MG63 (cell line): ENCODE measurements at places on chromosomes 3 and 15. TPM values are rescaled to one million over a fixed set of nuclear protein-coding genes. Genes with fewer than 3 reads are reported as not detected.

CLDN16 gene
- total RNA-seq, result not detected in 2 replicates

MESP1 gene
- total RNA-seq, result 2.2 and 8.9 TPM in 2 replicates

GOLGA6L9 gene
- total RNA-seq, result 1.3 TPM in 1 of 2 replicates, not detected in the other

LDHAL6B gene
- total RNA-seq, result not detected in 2 replicates

SAMMSON gene
- not detected in 2 replicates for total RNA-seq

PLSCR5 gene
- total RNA-seq, result not detected in 2 replicates

CYP8B1 gene
- total RNA-seq, result not detected in 2 replicates

TRPM1 gene
- not detected in 2 replicates for total RNA-seq

- DNase-seq, result no peak
These were observed 58.0 kb downstream of the CHD2 start for GRCh38 chr15:92958105-92958504.

GRCh38 chr15:77023576-77024272 is 28.8 kb downstream of the PSTPIP1 start:
- no peak for DNase-seq

DNA sequence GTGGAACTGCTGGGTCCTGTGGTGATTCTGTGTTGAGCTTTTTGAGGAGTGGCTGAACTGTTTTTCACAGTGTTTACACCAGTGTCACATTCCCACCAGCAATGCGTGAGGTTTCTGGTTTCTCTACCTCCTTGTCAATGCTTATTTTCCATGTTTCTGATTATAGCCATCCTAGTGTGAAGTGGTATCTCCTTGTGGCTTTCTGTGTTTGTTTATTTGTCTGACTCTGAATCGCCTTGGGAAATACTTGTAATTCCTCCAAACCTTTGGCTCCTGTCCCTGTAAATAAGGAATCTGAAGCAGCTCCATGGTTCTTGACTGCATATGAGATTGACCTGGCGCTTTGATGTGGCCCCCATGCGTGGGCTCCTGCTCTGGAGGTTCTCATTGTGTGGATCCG is 20.6 kb downstream of the FAN1 start:
- DNase-seq, result no peak

DNA sequence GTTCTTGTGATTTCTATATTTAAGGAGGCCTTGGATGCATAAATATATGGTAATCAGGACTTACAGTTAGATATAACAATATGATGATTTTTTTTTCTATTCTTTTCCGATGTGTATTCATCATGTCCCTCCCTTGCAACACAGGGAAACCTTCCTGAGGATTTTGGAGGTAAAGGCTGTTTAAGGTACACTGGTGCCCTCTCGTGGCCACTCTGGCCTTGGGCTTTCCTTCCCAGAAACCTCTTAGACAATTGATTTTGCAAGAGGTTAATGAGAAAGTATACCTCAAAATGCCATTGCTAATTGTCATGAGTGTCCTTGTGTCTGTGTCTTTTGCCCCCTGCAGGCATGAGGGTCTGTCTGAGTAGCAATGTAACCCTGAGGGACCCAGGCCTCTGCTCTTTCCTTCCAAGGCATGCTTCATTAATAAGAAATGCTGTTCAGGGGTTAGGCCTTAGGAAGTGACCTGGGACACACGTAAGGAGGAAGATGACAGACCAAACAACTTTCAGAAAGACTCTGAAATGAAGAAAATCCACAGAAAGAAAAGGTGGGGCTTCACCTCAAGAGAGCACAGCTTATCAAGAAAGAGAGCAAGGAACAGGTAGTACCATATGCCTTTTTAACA is 70.3 kb upstream of the PPP2R3A start:
- DNase-seq, result peak; percentile 49

GRCh38 chr15:100944986-100945385 is 25.8 kb downstream of the LRRK1 start:
- no peak for DNase-seq

- DNase-seq, result no peak
These were observed 17.1 kb downstream of the LMOD3 start for GRCh38 chr3:69105320-69105719.

GRCh38 chr3:29065211-29065785 is 215.6 kb upstream of the RBMS3 start:
- peak; percentile 92 for DNase-seq

GRCh38 chr3:150124142-150124541 is 153.4 kb upstream of the PFN2 start:
- no peak for DNase-seq

GRCh38 chr15:98737159-98737558 is 88.8 kb downstream of the IGF1R start:
- DNase-seq, result no peak

DNA sequence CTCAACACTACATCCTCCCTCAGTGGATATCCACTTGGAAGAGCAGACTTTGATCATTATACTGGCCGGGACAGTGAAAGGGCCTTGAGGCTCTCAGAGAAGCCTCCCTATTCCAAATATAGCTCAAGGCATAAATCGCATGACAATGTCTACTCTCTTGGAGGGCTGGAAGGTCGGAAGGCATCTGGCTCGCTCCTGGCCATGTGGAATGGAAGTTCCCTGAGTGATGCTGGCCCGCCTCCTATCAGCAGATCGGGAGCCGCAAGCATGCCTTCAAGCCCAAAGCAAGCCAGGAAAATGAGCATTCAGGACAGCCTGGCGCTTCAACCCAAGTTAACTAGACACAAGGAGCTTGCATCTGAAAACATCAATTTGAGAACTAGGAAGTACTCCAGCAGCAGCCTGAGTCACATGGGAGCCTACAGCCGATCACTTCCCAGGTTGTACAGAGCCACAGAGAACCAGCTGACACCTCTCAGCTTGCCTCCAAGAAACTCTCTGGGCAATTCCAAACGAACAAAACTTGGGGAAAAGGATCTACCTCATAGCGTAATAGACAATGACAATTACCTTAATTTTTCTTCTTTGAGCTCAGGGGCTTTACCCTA is 25.4 kb downstream of the PHLDB2 start:
- DNase-seq, result no peak

DNA sequence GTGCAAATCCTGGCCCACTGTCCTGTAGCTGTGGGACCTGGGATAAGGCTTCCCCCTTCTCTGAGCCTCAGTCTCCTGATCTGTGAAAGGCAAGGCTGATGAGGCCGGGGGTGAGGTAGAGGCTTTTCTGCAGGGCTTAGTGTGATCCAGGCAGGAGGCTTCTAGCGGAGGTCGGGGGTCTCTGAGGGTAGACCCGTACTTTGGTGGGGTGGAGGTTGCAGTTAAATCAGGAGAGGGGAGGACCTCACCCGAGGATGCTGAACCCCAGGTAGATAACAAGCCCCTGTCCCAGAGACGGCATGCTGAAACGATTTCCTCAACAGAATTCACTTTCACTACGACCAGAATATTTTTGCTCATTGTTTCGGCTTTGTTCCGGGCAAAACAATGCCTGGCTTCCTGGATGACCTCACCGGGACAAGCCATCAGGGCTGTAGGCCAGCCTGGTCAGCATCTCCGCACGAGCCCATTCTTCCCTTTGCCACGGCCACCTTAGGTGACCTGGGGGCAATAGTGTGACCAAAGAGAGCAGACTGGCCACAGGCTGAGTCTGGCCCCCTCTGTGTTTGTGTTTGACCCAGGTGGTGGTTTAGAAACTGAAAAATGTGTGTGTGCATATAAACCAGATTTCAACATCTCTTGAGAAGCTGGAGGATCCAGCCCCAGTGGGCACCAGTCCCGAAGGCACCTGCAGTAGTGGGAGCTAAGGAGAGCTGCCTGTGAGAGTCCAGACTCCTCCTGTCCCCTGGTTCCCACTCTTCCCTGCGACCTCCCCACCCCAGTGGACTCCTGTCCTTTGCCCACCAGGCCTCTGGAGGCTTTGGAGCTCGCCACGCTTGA is 33.0 kb downstream of the SLC6A6 start:
- no peak for DNase-seq

DNA sequence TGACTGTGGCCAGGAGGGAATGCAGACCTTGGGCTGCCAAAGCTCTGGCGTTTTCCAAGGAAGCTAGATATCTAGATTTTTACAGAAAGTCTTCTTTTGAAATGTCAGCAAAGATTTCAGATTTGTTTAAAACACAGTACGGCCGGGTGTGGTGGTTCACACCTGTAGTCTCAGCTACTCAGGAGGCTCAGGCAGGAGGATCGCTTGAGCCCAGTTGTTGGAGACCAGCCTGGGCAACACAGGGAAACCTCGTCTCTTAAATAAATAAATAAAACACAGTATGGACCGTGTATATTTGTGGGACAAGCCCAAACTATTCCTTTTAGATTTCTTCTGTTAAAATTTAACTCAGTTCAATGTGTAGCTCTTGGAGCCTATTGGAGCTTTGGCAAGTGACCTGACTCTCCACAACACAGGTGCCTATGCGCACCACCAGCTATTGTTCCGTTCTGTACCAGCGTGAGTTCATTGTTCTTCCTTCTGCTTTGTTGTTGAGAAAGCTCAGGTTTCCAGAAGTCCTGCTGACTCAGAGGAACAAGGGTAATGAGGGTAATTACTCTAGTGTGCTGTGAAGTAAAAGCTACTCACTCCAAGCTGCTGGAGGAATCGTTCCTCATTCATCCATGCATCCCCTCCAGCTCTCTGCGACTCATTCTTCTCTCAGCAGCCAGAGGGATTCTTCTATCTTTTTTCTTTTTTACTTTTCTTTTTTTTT is 73.1 kb upstream of the SLC6A6 start:
- no peak for DNase-seq

DNA sequence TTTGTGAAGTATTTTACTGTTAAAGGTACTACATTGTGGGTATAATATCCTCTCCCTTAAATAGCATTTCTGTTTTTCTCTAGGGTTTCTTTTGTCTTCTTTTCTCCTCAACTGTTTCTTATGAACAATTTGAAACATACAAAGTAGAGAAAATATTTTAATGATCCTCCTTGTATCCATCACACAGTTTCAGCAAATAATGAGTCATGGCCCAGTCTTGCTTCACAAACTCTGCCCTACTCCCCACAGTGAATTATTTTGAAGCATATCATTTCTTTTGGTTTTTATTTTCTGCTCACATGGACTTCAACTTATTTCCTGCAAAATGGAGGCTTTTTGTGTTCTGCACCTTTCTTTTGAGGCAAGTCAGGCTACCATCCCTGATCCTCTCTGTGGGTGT is 6.1 kb upstream of the SCAANT1 start:
- DNase-seq, result no peak

DNA sequence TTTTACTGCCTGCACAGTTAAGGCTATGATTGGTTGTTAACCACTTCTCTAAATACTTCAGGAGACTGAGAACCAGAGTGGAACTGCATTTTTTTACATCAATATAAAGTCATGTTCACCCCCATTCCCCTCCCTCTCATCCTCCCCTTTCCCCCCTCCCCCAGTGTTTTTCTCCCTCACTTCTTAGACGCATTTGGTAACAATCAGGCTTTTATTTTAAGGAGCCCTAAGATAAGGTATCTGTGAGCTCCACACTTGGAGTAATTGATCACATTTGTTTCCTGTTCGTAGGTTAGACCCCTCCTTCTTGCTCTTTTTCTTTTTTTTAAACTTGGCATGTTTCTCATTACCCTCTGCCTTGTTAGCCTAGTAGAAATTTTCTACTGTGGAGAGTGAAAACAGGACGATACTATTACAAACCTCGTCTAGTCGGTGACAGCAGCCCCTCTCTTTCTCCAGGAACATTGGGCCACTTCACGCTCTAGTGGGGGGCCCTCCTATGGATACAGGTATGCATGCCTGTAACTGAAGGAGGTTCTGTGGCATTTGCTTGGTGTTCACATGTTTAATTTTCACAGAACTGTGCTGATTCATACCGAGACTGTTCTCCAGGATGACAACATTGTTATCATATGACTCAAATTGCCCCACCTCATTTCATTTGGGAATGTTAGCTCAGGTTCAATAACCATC is 314.4 kb downstream of the MECOM start:
- DNase-seq, result no peak

DNA sequence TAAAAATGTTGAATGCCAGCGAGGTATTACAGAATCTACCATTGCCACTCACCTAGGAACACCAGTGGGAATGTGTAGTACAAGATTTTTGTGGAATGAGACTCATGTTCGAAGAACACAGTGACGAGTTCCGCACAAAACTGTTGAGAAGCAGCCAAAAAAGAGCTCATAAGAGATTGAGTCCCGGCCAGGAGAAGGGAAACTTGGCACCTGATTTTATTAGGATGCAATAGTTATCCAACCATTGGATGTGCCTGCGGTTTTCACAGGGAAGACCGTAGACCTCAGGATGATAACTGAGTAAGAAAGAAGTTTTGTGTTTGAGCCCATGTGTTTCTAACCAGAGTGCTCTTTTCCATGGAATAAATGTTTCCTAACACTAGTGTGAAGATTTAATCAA is 88.9 kb downstream of the PTPRG start:
- DNase-seq, result peak; percentile 60

DNA sequence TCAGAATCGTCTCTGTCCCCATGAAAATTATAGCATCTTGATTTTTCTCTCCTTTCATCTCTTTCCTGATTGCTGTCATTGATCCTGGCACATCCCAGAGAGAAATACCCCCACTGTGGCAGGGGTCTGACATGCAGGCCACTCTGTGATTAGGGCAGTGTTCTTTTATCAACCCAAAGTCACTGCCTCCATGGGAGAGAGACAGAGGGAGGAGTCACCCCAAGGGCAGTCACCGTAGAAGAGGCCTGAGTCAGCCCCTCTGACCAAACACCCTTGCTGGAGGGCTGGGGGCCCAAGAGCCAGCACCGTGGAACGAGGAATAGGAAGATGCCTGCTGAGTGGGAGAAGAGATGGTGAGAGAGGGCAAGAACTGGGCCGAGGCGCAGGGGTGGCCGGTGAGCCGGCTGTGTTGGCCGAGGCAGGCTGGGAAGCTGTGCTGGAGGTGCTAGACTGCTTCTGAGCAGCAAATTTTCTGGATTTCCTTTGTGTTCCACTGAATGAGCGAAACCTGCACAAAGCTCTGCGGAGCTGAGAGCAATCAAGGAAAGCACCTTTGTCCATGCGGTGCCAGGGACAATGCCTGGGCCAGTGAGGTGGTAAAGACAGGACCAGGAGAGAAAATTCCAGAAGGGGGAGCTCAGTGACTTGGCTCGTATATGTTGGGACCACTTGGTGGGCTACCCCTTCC is 103.8 kb downstream of the ADCY5 start:
- no peak for DNase-seq

DNA sequence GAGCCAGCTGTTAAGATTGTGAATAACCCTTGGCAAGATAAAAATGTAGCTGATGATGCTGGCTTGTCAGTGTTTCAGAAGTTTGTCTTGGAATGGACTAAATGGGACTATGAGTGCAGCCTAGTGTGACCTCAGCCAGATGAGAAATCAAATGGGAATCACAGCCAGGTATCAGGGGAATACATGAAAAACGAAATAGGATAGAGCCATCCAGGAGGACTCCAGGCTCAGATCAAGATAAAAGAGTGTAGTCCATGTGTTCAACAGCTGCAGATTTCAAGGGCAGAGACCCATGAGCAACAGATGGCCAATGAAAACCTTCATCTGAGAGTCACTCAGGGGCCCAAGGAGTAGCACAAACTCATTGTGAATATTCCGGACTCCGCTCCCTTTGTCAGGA is 1080.9 kb upstream of the CADM2 start:
- peak; percentile 11 for DNase-seq
